ENCODE measurements at places on chromosomes 13 and 19.

DNA sequence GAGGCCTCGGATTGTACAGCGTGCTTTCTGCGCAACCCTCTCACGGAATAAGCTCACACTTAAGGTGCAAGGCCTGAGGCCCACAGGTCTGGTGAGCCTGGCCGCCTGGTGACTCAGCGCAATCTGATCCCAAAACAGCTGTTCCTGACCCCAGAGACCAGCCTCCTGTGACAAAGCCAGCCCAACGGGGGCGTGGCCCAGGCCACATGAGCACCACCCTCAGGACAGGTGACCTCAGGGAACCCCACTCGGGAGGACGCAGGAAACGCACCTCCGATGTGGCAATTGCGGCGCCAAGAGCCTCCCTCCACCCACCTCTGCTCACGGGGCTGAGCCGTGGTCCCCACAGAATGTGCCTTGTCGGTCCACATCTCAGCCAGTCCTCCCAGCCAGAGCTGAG, 26.4 kb downstream of the GRTP1 start:
- DNase-seq = no peak

DNA sequence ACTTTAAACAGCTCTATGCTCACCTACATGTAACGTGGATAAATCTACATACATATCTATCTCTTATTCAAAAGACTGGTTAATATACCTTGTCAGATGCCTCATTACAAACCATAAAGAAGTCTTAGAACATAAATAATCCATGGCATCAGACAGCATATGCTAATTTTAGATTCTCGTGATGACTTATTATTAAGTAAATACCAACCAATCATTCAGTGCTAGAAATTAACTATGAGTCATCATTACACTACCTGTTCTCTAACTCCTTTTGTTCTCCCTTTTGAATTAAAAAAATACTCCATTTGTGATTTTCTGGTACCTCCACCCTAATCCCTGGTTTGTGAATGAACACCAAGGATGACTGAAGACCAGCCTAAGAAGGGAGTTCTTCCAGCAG, 754.3 kb upstream of the ARGLU1 start:
- no peak for DNase-seq

GRCh38 chr19:4988770-4989251, 19.9 kb downstream of the KDM4B start:
- DNase-seq = no peak

DNA sequence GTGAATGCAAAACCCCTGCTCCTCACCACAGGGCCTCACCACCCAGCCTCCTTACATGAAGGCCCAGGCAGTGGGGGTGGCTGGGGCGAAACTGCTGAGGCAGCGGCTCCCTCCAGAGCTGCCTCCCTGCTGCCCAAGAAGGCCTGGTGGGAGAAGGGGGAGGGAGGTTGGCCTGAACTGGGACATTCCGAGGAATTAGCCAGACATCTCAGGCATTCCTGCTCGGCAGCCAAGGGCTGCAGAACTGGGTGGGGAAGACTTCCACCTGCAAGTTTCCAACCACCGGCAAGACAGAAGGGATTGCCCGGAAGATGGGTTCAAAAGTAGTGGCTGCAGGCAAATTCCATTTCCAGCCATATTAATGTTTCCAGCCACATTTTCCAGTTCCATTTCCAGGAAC, 2.3 kb upstream of the PSPN start:
- DNase-seq = no peak

GRCh38 chr13:74289861-74290773, 155.9 kb upstream of the KLF12 start:
- DNase-seq = peak; percentile 51

DNA sequence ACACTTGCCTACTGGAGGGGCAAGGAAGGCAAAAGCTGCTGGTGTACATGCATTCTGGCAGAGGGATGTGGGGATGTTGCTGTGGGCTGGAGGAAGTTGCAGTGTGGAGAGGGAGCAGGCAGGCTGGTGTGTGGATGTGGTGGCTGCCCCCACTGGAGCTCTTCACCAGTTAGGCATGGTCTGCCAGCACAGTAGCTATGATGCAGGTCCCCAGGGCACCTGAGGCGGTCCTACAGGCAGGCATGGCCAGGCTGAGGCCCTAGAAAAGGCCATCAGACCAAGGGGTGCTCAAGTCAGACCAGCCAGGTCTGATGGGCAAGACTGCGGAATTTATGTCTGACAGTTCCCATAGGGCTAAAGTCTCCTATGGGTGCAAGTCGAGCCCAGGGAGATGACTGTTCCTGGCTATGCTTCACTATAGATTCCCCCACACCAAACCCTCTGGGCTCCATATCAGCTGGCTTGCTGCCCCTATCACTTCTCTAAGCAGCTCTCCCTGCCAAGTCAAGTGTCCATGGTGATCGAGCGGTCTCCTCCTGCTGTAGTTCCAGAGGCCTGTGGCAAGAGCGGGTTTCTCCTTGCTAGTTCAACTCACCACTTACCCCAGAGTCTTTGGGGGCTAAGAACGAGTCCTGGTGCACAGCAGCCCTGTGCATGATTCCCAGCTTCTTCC, 473.1 kb downstream of the TDRD3 start:
- DNase-seq = no peak
